ENCODE measurements at places on chromosomes 6 and 20.

- no peak for DNase-seq
These were observed 4.7 kb downstream of the WFDC5 start for GRCh38 chr20:45110301-45110700.

DNA sequence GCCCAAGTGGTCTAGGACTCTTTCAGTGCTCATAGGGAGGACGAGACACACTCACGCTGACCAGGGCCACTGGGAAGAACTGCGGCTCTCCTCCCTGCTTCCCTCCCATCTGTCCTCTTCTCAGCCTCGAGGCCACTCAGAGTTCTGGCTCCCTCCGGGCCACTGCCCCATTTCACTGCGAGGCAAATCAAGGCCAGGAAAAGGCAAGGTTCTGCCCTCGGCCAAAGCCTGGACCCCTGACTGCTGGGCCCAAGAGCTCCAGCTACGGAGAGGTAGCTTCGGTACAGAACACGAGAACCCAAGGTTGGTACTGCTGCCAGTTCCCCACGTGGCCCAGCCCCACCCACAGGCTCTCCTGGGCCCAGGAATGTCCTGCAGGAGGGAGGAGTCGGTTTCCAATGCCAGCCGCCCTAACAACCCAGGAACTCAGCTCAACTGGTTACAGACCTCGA, 14.7 kb downstream of the PI16 start:
- DNase-seq: no peak

DNA sequence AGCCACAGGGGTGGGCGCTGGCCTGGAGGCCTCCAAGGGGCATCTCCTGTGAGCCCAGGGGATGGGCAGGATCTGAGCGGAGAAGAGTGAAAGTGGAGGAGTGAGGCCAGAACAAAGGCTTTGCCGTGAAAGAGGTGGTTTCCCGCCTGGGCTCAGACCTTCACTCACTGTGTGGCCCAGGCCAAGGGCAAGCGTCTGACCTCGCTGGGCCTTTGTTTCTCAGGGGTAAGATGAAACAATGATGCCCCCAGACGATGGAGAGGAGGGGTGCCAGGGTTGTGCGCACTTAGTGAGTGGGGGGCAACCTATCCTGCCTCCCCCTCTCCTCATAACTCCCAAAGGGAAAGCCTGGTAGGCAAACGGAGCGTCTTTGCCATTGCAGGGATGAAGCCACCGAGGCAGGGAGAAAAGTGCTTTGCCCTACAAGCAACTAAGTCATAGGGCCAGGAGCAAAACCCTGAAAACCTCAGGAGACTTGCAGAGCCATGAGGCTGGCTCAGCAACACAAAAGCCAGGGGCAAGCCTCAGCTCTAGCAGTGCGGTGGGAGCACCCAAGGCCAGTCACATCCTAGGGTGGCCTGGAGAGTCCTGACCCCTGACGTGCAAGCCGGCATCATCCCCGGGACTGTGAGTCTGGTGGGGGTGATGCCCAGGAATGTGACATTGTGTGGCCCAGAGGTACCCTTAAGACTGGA, 897 bp upstream of the STMN3 start:
- DNase-seq: no peak

DNA sequence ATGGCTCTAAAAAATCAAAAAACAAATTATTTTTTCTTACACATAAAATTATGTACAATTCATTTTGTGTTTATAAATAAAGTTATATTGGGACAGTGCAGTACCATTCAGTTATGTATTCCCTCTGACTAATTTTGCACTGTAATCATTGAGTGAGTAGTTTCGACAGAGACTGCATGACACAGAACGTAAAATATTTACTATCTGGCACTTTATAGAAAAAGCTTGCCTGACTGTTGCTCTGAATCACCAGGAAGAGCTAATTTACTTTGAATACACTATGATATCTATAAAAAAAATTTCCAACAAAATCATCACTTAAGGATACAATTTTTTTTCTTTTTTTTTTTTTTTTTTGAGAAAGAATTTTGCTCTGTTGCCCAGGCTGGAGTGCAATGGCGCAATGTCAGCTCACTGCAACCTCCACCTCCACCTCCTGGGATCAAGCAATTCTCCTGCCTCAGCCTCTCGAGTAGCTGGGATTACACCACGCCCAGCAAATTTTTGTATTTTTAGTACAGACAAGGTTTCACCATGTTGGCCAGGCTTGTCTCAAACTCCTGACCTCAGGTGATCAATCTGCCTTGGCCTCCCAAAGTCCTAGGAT, 11.0 kb upstream of the KHDC1L start:
- DNase-seq: no peak

DNA sequence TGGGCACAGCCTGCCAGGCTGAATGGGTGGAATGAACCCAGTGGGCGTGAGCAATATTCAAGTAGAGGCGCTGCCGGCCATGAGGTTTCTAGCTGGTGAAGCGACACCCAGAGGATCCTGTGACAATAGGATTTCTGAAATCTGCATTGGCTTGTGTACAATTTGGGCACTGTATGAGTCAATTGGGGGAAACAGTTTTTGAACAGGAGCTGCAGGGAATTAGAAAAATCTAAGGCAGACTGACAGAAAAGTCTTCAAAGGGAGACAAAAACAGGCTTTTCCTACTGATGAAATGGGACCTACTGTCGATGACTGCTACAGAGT, 148.8 kb upstream of the PROKR2 start:
- no peak for DNase-seq

DNA sequence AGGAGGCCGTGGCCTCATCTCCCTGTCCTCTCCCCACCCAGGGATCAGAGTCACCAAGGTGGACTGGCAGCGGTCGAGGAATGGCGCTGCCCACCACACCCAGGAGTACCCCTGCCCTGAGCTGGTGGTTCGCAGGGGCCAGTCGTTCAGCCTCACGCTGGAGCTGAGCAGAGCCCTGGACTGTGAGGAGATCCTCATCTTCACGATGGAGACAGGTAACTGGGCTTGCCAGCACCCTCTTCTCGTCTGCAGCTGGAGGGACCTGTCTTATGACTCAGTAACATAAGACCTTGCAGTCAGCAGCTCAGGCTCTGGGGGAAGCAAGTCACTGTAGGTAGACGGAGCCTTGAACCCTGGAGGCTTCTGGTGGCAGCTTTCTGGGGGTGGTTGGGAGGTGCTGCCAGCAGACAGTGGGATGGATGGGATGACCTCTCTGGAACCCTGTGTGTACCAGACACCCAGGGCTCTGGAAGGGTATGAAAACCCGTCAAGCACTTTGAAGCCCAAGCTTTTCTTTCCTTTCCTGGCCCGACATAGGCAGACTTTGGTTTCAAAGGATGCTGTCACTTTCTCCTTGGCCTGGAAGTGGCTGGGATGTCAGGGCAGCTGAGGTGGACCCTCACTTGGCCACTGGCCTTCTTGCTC, 13.8 kb downstream of the TGM6 start:
- no peak for DNase-seq

DNA sequence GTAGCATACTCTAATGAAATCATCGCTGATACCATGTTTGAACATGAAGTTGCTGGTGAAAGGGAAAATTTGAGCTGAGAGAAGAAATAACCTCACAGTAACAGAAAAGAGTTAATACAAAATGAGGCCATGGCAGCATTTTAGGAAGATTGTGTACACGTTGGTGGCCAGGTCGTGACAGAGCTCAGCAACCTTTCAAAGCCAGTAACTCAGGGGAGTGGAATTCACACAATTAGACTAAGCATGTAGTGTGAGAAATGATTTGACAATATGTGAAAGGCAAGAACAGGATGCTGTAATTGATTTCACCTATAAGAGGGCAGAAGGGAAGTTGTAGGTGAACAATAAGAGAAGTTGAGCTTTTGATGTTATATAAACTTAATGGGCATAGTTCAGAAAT, 246.3 kb downstream of the OGFRL1 start:
- DNase-seq: no peak

GRCh38 chr6:17292600-17293133, 11.5 kb downstream of the RBM24 start:
- no peak for DNase-seq

GRCh38 chr6:16723826-16724225, 37.4 kb downstream of the ATXN1 start:
- no peak for DNase-seq

- no peak for DNase-seq
These were observed 672 bp downstream of the PREX1 start for GRCh38 chr20:48826883-48827771.

DNA sequence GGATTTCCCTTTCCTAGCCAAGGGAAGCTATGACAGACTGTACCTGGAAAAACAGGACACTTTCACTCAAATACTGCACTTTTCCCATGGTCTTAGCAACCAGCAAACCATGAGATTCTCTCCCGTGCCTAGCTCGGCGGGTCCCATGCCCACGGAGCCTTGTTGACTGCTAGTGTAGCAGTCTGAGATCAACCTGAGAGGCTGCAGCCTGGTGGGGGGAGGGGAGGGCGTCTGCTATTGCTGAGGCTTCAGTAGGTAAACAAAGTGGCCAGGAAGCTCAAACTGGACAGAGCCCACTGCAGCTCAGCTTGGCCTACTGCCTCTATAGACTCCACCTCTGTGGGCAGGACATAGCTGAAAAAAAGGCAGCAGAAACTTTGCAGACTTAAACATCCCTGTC, 61.8 kb downstream of the EPM2A start:
- no peak for DNase-seq

DNA sequence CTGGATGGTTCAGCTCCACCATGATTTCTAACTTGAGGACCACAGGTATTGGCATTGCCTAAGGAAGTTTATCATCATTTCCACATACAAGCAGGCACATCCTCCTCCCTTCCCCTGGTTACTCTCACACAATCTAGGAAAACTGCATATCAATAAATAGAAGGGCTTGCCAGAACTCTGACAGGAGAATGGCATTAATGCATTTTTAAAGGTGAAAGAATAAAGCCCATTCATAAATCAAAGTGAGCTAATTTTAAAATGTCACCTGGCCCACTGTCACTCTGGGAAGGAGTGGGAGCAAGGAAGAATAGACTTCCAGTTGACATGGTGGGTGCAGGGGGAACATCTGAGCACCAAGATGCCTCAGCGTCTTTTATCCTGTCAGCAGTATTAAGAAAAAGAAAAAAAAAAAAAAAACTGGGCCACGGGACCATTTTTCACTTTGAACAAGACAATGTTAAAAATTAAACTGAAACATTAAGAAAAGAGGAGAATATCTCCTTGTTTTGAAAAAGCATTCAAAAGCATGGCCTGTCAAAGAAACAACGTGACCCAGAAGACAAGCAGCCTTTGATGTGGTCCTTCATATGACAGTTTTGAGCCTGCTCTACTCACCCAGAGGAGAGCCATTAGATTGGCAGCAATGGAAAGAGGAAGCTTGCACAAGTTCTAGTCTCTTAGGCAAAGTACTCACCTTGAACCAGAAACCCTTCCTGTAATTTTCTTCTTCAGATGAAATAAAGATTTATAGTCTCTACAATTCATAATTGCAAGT, 39.3 kb upstream of the SMLR1 start:
- DNase-seq: no peak

GRCh38 chr6:37717836-37718251, 20.2 kb upstream of the MDGA1 start:
- no peak for DNase-seq

GRCh38 chr20:25085756-25086495, 4.0 kb upstream of the VSX1 start:
- DNase-seq: no peak

DNA sequence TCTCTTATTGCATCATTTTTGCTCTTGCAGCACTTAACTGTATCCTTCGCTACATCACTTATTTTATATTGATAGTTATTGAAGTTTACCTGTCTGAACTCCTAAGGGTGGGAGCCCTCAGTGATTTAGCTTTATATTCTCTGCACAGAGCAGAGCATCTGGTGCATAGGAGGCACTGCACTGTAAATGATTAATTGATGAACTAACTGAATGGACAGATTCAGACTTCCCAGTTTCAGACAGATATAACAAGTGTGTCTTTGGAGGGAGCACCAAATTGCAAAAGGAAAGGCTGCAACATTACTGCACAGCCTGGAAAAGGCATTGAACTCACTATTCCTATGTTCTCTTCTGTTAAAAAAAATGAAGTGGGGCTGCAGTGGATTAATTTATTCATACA, 160.3 kb downstream of the EDN1 start:
- no peak for DNase-seq

DNA sequence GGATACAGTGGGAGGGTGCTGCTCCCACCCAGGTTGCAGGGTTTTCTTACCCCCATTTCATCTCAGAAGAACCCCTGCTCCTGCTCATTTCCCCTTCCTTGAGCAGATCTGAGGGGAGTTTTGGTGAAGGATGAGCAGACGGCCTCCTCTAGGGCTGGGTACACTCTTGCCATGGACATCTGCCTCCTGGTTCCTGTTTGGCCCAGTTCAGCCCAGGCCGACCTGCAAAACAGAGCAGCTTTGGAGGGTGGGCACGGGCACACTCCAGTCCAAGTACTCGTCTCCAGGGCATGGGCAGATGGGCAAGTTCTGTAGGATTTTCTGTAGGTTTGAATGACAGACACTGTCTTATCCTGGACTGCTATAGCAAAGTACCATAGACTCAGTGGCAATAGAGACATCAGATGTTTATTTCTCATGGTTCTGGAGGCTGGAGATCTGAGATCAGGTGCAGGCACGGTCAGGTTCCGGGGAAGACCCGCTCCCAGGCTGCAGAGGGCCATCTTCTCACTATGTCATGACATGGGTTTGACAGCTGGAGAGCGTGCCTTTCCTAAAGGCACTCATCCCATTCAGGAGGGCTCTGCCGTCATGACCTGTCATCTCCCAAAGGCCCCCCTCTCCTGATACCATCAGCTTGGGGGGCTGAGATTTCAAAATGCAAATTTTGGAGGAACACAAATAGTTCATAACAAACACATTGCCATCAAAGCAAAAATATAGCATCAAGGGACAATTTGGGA, 6.2 kb downstream of the NPBWR2 start:
- no peak for DNase-seq

DNA sequence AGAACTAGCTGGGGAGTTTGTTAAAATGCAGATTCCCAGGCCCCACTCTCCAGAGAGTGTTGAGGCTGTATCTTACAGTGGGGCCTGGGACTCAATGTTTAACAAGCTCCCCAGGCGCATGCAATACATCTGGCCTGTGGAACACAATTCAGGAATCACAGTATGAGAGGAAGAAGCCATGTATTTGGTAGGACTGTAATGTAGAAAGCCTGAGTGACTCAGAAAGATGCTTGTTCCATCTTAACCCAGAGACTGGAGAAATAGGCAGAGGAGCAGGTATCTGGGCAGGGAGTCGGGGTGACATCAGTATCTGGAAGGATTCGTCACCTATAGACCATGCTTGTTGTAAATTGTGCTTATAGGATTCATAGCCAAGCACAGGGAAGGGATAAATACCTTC, 90.5 kb downstream of the UNC5CL start:
- no peak for DNase-seq

GRCh38 chr20:46946181-46946624, 51.6 kb downstream of the EYA2 start:
- no peak for DNase-seq

GRCh38 chr6:143007646-143008045, 53.0 kb upstream of the AIG1 start:
- DNase-seq: no peak

GRCh38 chr6:48037946-48038345, 73.1 kb downstream of the PTCHD4 start:
- DNase-seq: no peak

- no peak for DNase-seq
These were observed 10.1 kb upstream of the TMEM244 start for GRCh38 chr6:129871221-129871620.

GRCh38 chr6:159904497-159904911, 13.7 kb downstream of the MAS1 start:
- DNase-seq: no peak

- no peak for DNase-seq
These were observed 139.8 kb downstream of the LY86 start for GRCh38 chr6:6728169-6728941.

All from cortex of kidney (tissue), 1 donor.